ENCODE measurements at places on chromosomes 12 and 14. TPM values are rescaled to one million over a fixed set of nuclear protein-coding genes. Genes with fewer than 3 reads are reported as not detected.

The ZC2HC1C gene
- total RNA-seq, result 0.62 TPM

The PA2G4 gene
- total RNA-seq, result 65.1 TPM

The GAS2L3 gene
- total RNA-seq, result 6.3 TPM

The C12orf50 gene
- total RNA-seq, result not detected

The SDSL gene
- 9.4 TPM for total RNA-seq

DNA sequence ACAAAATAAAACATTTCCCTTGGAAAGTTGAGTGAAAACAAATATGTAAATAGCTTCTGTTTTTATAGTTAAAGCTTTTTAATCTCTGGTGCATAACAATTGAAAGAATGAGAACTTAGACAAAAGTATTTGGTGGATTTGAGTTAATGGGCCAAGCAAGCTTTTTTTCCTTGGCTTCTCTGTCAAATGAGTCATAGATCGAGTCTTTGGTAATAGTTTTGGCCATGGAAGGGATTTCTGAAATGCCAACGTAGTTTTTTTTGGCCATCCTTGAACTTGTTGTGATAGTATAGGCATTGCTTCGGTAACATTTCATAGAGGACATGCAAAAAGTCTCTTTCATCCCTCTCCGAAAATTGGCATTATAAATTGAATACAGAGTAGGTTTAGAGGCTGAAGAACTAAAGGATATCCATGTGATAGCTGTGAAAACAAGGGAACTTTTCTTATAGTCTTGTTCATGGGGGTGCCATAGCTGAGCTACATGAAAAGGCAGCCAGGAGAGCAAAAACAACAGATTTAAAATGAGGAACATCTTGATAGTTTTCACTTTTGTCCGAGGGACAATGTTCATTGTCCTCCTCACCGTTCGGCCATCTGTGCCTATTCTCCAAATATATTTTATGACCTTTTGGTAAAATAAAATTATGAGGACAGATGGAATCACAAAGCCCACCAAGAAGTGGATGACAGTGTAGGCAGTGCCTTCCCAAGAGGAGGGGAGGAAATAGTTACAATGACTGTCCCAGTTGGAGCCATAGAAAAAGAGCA lies 34.7 kb downstream of the GPR19 start:
- no peak for DNase-seq

GRCh38 chr14:80266930-80267329 lies 55.6 kb upstream of the DIO2 start:
- no peak for DNase-seq

DNA sequence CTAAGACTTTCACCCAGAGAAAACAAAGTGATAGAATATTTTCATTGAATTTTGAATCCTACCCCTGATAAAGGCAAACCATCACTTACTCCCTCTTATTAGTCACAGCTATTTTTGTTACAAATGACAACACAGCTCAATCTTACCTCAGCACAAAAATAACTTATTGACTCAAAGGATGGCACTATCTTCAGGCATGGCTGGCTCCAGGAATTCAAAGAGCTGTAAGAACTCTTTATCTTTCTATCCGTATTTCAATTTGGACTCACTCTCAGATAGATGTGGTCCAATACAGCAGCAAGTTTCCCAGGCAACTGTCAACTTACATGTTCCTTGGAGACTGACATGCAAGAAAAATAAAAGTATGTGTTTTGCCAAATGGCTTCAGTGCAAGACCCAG lies 709.4 kb upstream of the MDGA2 start:
- no peak for DNase-seq

GRCh38 chr12:113298861-113299545 lies 35.9 kb downstream of the SLC8B1 start:
- no peak for DNase-seq

- no peak for DNase-seq
These were observed 26.2 kb upstream of the ARHGAP5 start for GRCh38 chr14:32050878-32051277.

- DNase-seq, result no peak
These were observed 6.0 kb downstream of the KRT7 start for GRCh38 chr12:52238916-52239646.

- no peak for DNase-seq
These were observed 201.2 kb upstream of the SFSWAP start for GRCh38 chr12:131509701-131510100.

- DNase-seq, result no peak
These were observed 217.9 kb downstream of the AEBP2 start for GRCh38 chr12:19657118-19657731.

GRCh38 chr12:79859646-79860045 lies 75.3 kb downstream of the PPP1R12A start:
- DNase-seq, result no peak

GRCh38 chr12:25146686-25147085 lies 48.3 kb downstream of the DNAI7 start:
- no peak for DNase-seq
